ENCODE measurements at places on chromosomes 2 and 18.

DNA sequence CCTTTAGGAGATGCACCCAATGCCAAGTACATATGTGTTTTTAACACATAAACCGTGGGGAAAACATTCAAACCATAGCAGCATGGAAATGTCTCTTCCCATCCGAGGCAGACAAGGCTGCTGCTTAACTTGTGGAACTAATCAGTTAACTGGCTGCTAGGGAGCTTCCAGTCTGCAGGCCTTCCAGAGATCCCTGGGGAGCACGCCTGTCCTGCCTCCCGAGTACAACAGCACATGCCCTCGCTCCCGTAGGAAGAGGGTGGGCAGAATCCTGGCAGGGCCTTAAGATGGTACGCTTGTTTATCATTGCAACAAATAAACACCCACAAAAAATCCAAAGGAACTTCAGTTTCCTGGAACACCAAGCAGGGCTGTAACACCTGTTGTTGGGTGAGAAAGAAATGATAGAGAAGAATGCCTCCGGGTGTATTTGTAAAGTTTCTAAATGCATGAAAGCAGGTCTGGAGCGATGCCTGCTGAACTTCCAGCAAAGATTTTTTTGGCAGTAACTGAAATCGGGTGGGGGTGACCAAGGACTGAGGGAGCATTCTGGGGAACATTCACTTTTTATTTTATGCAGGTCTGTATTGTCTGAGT is 56.2 kb downstream of the EDAR start:
- DNase-seq, result no peak

DNA sequence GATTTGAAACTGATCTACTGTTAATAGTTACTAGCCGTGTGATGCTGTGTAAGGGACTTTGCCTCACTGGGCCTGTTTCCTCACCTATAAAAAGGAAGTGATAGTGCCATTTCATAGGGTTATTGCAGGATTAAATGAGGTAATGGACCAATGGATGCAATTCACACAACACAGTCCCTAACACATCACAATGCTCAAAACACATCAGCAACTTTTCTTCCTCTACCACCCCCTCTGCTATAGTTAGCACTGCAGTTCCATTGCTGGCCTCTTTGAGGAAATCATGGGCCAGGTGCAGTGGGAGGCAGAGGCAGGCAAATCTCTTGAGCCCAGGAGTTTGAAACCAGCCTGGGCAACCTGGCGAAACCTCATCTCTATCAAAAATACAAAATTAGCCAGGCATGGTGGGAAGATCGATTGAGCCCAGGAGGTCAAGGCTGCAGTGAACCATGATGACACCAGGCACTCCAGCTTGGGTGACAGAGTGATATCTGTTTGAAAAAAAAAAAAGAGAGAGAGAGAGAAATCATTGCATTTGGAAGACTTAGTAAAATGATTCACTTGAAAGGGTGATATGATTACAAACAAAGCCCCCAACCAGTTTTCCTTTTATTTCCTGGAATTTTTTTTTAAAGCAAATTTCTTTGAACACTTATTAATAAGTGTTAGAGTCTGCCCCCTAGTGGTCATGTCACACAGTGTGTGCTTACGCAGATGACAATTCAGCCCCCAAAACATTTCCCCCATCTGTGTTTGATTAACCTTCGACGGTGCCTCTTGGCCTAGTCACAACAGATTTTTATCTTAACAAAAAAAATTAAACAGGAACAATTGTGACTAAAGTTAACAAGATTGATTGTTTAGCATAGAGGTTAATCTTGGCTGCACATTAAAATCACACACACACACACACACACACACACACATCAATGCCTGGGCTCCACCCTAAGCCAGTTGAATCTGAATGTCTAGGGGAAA is 88.6 kb upstream of the BCL11A start:
- peak; percentile 49 for DNase-seq

- no peak for DNase-seq
These were observed 223.1 kb downstream of the PHLPP1 start for GRCh38 chr18:62938487-62938886.

- no peak for DNase-seq
These were observed 91.0 kb downstream of the SPTBN1 start for GRCh38 chr2:54546923-54547720.

DNA sequence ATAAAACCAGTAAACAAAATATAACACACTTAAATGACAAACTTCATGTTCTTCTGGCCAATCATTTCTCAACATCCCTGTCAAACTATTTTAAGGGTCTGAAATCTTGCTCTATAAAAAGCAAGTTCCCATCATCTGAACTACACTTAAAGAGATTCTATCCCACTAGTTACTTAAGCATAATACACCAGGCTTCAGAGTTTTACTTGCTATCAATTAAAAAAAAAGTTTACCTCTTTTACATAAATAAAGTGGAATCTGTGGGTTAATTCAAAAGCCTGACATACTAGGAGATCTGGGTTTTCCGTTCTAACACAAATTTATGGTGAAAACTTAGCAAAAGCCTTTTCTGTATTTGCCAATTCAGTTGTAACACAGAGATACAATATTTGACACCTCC is 1.9 kb downstream of the CLASP1 start:
- DNase-seq, result no peak

GRCh38 chr2:229257985-229258384 is 13.1 kb downstream of the PID1 start:
- no peak for DNase-seq

DNA sequence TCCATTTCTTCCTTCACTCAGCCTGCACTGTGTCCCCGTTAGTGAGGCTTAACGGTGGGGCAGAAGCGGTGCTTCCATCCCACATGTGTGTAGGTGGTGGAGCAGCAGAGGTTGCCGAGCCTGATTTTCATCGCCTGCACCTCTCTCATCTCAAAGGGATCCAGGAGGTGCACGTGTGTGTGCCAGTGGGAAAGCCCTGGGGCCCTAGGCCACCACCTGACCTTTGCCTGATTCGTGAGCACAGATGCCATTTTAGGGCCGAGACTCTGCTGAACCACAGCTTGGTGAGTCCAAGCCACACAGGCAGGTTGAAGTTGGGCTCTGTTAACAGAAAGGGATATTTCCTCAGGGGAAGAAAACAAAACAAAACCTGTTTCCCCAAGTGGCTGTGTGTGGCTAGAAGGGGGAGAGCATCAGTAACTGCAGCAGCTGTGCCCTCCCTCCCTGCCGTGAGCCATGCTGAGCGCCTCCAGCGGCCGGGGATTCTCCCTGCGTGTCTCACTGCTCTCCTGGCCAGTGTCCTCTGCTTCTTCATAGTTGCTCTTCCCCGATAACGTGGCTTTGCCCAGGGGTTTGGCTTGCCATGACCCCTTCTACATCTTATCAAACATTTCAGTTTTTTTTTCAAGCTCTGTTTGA is 81.5 kb downstream of the MAPRE2 start:
- DNase-seq, result peak; percentile 44

- DNase-seq, result no peak
These were observed 92.7 kb downstream of the FAM210A start for GRCh38 chr18:13633700-13634099.

DNA sequence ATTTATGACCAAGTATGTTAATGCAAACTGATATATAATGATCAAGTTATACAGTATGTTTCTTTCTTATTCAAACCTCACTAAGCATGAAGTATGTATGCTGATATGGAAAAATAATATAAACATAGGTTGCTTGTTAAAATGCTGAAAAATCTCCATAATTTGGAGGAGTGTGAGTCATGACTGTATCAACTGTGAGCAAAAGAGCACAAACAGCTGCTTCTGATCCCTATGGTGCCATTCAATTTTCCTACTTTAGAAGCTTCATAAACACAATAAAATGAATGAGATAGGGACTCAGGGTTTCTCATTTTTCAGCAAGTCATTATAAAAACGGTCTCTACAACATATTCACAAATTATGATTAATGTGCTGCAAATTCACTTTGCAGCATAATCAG is 129.9 kb upstream of the TFPI start:
- no peak for DNase-seq

Measured in stimulated activated CD4-positive, alpha-beta T cell treated with anti-CD3 and anti-CD28 coated beads, Interleukin-15, amount 100 ng/mL, for 24 hours (primary cell).